ENCODE measurements at places on chromosomes 5 and 9. TPM values are rescaled to one million over a fixed set of nuclear protein-coding genes. Genes with fewer than 3 reads are reported as not detected.

DNA sequence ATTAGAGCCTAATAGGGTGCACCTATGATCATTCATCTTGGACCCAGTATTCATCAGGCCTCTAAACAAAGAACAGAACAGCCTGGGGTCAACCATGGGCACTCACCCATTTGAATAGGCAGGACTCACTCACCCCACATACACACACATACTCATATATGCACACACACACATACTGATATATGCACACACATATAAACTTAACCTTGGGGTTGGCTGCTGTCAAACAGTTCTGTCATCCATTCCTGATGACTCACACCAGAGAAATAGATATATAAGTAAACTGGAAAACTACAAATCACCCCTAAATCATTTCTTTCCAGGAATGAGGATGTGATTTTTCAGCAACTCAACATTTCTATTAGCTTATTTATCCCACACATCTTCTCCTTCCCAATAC, 51.3 kb downstream of the ARL15 start:
- no peaks in the 10 kb centered on the region for H3K36me3 ChIP-seq
- peak; percentile 23 for DNase-seq
- H3K27ac ChIP-seq = no peak overlapping the region
- no peaks in the 10 kb centered on the region for H3K27me3 ChIP-seq
- H3K4me1 ChIP-seq = peaks cover 6% of the 10 kb centered on the region

- H3K4me1 ChIP-seq = no peaks in the 10 kb centered on the region
- DNase-seq = no peak
- H3K4me3 ChIP-seq = no peak overlapping the region
Observed at GRCh38 chr9:15229409-15229808, 77.6 kb downstream of the TTC39B start.

DNA sequence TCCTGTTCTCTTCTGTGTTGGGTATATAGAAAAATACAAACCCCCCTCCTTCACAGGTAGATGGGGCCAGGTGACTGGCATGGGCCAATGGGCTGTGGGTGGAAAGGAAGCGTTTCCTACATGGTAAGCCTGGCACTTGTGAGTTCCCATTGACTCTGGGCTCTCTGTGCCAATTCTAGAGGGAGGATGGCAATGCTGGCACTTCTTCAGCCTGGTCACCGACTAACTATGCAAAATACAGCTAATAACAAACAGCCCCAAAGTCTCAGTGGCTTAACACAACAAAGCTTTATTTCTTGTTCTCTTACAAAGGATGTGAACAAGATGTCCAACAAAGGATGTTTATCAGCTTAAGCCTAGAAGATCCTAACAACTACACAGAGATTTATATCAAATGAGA, 258.1 kb downstream of the SYK start:
- DNase-seq = peak; percentile 41

Gene FGF10
- 110 TPM for total RNA-seq

GRCh38 chr9:126207256-126207655, 119.4 kb upstream of the MVB12B start:
- H3K27ac ChIP-seq = no peak overlapping the region
- no peaks in the 10 kb centered on the region for H3K4me1 ChIP-seq
- DNase-seq = no peak

Gene GPRIN1
- 6.3 TPM for total RNA-seq

- no peaks in the 10 kb centered on the region for H3K36me3 ChIP-seq
- no peaks in the 10 kb centered on the region for H3K27me3 ChIP-seq
- no peaks in the 10 kb centered on the region for H3K4me1 ChIP-seq
Observed at GRCh38 chr9:761176-761792, 80.2 kb upstream of the DMRT1 start.

Gene AFAP1L1
- total RNA-seq = 9.5 TPM

Gene TUSC1
- 10.5 TPM for total RNA-seq

DNA sequence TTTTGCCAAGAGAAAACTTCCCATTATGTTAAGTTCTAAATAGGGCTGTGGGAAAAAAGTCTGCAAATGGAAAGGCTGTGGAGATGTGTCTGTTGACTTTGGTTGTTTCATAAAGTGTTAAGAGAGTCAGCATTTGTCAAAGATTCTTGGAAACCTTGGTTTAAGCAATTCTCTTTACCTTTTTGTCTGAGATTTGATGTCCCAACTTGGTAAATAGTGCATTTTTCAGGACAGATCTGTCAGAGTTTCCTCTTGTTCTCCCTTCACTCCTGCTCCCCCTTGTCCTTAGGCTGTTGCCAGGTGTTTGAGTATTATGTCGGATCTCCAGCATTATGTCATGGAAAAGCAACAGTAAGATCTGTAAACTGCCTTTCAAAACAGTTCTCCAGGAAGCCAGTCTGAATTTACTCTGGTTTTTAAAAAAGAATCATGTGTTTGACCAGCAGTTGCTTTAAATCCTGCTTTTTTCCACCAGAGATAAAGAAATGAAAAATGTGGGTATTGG, 79.1 kb upstream of the ADAMTSL1 start:
- H3K4me3 ChIP-seq = no peak overlapping the region
- H3K27ac ChIP-seq = no peak overlapping the region
- H3K4me1 ChIP-seq = peaks cover 2% of the 10 kb centered on the region
- DNase-seq = no peak

- peaks cover 6% of the 10 kb centered on the region for H3K27me3 ChIP-seq
- H3K4me1 ChIP-seq = no peaks in the 10 kb centered on the region
- H3K4me3 ChIP-seq = no peak overlapping the region
- no peak overlapping the region for H3K27ac ChIP-seq
- H3K36me3 ChIP-seq = no peaks in the 10 kb centered on the region
- DNase-seq = no peak
Observed at GRCh38 chr5:32471784-32472183, 27.2 kb upstream of the ZFR start.

Gene ARSI
- 8.5 TPM for total RNA-seq

DNA sequence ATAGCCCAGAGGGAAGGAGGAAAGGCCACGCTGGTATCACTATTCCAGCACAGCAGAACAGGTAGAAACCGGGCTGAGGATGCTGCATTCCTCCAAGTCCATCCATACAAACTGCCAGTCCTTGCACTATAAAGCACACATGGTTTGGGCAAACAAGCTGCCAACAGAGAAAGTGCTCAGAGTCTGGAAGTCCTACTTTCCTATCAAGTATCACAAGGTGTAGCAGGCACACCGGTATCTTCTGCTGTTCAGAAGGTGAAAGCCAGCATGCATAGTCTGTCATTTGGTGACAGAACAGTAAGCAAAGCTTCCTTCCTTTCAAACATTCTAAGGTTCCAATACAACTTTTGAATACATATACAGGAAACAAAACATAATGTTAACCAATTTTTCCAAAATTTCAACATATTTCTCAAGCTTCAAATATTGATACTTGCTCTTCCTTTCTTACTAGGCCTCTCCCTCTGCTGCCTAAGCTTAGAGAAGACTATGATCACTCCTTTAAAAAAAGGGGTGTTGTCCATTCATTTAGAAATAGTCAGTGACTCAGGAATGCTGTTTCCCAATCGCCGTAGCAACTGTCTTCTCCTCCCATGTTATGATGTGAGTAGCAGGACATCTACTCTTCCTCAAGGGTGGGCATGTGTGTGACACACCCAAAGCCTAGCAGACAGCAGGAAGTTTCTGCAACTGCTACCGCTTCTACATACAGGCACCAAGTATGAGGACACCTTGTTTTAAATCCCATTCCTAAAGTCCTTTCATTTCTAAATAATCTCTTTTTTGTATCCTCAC, 14.7 kb downstream of the DIAPH1 start:
- no peaks in the 10 kb centered on the region for H3K36me3 ChIP-seq
- H3K4me1 ChIP-seq = peaks cover 6% of the 10 kb centered on the region
- no peak overlapping the region for H3K4me3 ChIP-seq
- H3K27ac ChIP-seq = peak overlapping the region; percentile 83
- peak; percentile 92 for DNase-seq

DNA sequence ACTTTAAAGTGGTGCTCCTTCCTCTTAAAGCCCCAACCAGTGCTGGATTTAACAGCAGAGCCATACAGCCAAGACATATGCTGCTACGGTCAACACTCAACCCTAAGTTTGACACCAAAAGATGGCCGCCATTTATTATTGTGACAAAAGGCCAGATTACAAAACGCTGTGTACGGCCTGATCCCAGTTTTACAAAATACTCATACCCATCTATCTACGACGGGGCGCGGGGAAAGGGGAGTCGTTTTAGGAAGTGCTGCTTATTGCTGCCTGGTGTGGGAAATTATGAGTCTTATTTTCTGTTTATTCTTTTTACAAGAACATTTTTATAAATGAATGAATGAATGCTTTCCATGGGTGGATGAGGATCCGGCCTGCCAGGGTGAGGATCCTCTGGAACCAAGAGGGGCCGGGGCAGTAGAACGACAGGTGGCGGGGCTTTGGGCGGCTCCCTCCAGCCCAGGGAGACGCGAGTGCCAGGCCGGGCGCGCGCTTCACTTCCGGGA, 457 bp upstream of the IDNK start:
- no peaks in the 10 kb centered on the region for H3K36me3 ChIP-seq
- no peaks in the 10 kb centered on the region for H3K27me3 ChIP-seq
- H3K4me3 ChIP-seq = peak overlapping the region; percentile 59

GRCh38 chr9:124302921-124303320, 45.2 kb downstream of the NEK6 start:
- peaks cover 15% of the 10 kb centered on the region for H3K4me1 ChIP-seq
- H3K36me3 ChIP-seq = peaks cover 29% of the 10 kb centered on the region
- no peak overlapping the region for H3K4me3 ChIP-seq
- H3K27ac ChIP-seq = no peak overlapping the region
- no peak for DNase-seq

Gene GRPEL2
- 29.6 TPM for total RNA-seq

DNA sequence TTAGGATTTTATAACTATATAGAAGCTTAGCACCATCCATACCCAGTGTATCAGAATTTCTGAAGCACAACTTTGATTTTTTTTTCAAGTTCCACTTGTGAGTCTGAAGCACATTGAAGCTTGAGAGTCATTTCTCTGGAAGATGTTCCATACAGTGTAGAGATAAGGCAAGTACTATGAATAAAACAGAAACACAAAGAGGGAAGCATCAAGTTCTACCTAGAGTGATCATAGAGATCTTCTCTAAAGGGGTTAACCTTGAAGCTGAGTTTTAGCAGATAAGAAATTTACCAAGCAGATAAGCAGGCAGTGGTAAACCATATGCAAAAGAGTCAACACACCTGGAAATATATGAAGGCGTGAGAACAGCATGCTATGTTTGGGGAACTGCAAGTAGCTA, 125.3 kb downstream of the MCTP1 start:
- no peaks in the 10 kb centered on the region for H3K4me1 ChIP-seq
- no peak for DNase-seq
- H3K27me3 ChIP-seq = no peaks in the 10 kb centered on the region

DNA sequence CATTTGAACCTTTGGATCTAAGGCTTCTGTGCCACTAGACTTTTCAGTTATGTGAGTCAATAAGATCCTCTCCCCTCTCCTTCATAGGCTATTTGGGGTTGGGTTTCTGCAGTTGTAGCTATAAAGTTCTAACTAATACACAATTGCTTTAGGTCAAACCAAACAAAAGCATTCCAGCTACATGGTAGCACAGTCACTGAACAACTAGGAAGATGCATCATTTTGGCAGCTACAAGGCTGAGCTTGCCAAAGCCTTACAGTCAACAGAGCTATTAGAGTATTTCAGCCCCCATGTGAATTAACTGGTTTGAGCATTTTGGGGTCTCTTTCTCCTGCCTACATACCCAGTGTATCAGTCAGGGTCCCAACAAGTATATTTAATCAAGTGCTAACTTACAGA, 234.6 kb downstream of the ZNF608 start:
- no peaks in the 10 kb centered on the region for H3K4me1 ChIP-seq
- H3K4me3 ChIP-seq = no peak overlapping the region
- no peak overlapping the region for H3K27ac ChIP-seq
- no peaks in the 10 kb centered on the region for H3K27me3 ChIP-seq
- peak; percentile 71 for DNase-seq
- H3K36me3 ChIP-seq = no peaks in the 10 kb centered on the region

Data from fibroblast of lung (primary cell).